ENCODE measurements at places on chromosomes 13 and 19.

GRCh38 chr13:44932850-44933251 is 56.4 kb downstream of the NUFIP1 start:
- DNase-seq: no peak

GRCh38 chr19:57096685-57097361 is 23.0 kb upstream of the USP29 start:
- DNase-seq: no peak

DNA sequence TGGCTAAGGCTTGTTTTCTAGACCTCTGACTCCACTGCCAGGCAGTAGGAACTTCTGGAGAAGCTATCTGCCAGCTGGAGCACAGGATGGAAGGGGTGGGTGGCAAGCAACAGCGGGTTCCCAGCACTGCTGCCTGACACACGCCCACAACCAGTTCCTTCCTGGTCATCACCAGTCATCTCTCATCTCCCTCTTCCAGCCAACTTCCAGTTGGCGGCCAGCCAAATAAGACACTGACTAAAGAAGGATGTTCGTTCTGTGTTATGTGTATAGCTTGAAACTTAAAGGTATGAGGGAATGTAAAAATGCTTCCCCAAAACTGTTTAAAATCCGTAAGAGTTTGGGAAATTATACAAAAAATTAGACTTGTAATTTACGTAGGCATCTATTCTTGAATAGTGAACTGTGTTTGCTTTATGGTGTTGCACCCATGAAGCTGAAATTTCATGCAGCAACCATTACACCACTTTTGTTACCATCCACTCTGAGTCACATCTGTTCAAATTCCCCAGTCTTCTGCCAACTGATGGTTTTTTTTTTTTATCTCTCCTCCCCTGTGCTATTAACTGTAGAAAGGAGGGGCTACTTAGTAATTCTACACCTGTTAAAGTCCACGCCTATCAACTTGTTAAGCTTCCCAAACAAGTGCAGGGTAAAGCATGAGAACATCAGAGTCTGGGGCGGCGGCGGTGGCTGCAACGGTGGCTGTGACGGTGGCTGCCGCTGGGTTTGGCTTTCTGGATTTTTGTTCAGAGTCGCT is 86.2 kb upstream of the FRY start:
- peak; percentile 34 for DNase-seq

DNA sequence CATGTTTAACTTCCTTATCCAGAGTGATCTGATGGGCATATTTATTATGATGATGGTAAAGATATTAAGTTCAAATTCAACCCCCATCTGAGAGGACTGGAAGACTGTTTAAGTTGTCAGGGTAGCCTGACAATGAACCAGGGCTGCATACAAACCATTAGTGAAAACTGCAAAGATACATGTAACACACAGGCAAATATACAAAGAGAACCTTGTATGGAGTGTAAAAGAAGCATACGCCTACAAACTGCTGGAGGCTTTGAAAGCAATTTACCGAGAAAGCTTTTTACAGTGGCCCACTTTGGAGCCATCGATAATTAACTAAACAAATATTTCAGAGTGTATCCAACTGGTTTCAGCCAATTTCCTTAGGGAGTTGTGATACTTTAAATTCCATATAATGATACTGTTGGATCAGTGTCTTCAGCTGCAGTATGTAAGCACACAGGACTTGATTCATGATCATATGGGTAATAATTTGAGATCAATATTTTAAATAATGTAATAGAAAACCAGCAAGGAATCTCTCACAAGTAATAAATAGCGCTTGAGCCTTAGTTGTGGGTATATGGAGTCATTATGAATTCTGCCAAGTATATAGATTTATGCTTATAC is 231.5 kb upstream of the SPRY2 start:
- DNase-seq: no peak

GRCh38 chr13:38537051-38537450 is 149.8 kb upstream of the FREM2 start:
- DNase-seq: no peak

GRCh38 chr13:114019367-114019766 is 45.5 kb upstream of the C13orf46 start:
- DNase-seq: no peak

GRCh38 chr13:113612607-113613006 is 28.1 kb downstream of the TFDP1 start:
- DNase-seq: no peak

DNA sequence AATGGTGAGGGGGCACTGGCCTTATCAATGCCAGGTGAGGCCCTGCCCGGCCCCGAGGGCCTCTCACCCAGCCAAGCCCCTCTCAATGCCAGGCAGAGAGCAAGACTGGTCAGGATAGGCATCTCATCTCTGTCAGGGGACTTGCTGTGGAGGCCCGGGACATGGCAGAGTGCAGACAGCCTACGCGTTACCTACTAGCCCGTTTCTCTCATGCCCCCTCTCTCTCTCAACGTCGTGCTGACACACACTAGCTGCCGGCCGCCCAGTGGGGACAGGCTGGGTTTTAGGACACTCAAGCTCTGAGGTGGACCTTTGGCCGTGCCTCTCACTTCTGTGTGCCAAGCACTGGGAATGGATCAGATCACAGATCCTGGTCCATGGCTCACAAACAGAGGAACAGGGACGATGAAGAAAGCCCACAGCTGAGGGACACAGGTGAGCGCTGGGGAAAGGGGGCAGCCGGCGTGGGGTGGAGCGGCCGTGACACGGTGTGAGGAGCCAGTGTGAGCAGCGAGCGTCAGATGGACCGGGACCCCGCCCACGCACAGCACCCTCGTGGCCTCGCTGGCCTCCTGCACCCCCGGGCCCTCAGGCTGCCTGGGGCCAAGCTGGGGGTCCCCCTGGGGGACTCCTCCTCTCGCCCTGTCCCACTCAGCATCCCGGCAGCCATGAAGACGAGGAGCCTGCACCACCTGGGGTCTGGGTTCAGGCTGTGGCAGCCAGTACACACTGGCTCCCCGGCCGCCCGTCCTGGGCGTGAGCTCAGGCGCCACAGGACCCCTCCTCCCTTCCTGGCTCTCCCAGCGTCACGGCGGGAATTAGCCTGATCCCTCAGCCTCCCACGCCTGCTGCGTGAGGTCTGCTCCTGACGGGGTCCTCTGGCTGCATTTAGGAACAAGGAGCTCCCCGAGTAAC is 76.9 kb upstream of the C13orf46 start:
- DNase-seq: no peak

GRCh38 chr19:16585808-16586476 is 13.7 kb upstream of the SLC35E1 start:
- DNase-seq: no peak

Data from right kidney (tissue), 9 donors.